Muscle of leg (tissue), 16 donors: ENCODE measurements at places on chromosomes 3 and 15. TPM values are rescaled to one million over a fixed set of nuclear protein-coding genes. Genes with fewer than 3 reads are reported as not detected.

DNA sequence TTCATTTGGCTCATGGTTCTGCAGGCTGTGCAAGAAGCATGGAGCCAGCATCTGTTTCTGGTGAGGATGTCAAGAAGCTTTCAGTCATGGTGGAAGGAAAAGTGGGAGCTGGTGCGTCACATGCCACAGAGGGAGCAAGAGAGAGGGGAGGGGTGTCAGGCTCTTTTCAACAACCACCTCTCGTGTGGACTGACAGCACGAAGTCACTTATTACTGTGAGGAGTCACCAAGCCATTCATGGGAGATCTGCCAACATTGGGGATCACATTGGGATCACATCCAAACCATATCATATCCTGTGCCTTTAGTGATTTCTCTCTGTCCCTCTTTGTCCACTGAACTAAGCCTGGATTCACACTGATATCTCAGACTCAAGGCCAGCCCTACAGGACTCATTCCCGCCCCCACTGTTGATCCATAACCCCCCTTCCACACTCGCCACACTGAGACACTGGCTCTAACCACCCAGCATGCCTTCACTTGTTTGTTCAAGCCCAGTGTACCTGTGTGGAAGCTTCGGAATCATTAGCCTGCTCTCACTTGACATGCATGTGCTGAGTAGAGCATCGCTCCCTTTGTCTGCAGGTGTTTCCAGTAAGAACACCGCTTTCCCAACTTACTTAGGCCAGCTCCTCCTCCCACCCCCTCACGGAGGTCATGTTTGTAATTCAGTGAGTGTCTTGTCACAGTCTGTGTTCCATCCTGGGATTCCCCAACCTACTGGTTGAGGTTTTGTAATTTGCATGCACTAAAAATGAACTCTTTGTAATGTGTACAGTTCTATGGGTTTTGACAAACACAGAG lies 132.2 kb downstream of the KLF13 start:
- peaks cover 6% of the 10 kb centered on the region for H3K4me1 ChIP-seq
- peaks cover 4% of the 10 kb centered on the region for H3K27me3 ChIP-seq
- H3K4me3 ChIP-seq = no peak overlapping the region
- H3K36me3 ChIP-seq = no peaks in the 10 kb centered on the region

- H3K27me3 ChIP-seq = no peaks in the 10 kb centered on the region
- no peak overlapping the region for H3K4me3 ChIP-seq
- H3K36me3 ChIP-seq = no peaks in the 10 kb centered on the region
- DNase-seq = no peak
- H3K4me1 ChIP-seq = no peaks in the 10 kb centered on the region
Measured at GRCh38 chr3:135082706-135083105, 287.6 kb downstream of the EPHB1 start.

GRCh38 chr3:64048631-64049061 lies 25.4 kb upstream of the PSMD6 start:
- H3K27ac ChIP-seq = no peak overlapping the region
- H3K4me3 ChIP-seq = no peak overlapping the region
- H3K27me3 ChIP-seq = no peaks in the 10 kb centered on the region

The APEH gene
- total RNA-seq = 56.6 TPM

DNA sequence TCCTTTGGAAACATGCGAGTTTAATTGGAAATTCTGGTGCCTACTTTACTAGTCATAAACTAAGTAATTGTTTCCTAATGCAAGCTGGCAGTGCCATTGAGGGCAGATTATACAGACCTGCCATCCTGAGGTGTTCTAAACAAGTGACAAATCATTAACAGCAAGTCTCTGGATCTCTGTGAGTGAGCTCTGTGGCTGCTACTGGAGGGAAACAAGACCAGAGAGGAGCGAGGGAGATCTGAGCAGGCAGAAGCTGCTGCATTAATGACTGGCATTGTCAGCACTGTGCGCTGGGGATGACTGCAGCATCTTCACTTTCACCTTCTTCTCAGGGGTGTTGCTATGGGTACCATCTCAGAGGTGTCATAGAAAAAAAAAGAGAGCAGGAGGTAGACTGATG lies 308.4 kb upstream of the DPH6 start:
- H3K36me3 ChIP-seq = no peaks in the 10 kb centered on the region
- H3K27ac ChIP-seq = no peak overlapping the region
- no peak overlapping the region for H3K4me3 ChIP-seq
- no peak for DNase-seq
- H3K4me1 ChIP-seq = no peaks in the 10 kb centered on the region

DNA sequence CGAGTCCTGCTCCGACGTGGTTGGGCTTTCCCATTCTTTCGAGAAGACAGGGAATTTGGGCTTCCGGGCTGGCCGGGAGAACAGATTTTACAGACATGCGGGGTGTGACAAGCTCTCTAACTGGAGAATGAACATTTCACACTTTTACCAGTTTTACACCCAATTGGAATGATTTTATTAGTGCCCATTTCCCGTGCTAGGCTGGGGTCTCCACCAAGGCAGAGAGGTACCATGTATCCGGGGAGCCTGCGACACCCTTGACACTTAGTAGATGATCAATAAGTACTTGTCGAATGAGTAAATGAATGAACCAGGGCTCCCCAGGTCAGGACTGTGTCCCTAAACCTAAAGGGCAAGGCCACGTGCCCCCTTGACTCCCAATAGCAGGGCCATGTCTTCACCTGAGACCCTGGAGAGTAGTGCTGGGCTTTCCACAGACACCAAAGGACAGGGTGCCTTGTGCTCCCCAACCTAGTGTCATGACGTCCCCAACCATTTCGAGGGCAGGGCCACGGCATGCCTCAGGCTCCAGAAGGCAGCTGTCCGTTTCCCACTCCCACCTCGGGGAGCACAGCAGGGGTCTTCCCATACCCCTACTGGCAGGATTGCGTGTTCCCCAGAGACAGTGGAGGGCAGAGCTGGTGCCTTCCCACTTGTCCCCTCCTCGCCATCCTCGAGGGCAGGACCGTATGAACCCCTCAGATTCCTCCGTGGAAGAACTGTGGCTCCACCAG lies 679 bp upstream of the MYD88 start:
- H3K4me3 ChIP-seq = peak overlapping the region; percentile 91
- DNase-seq = peak; percentile 96
- H3K4me1 ChIP-seq = peaks cover 31% of the 10 kb centered on the region

DNA sequence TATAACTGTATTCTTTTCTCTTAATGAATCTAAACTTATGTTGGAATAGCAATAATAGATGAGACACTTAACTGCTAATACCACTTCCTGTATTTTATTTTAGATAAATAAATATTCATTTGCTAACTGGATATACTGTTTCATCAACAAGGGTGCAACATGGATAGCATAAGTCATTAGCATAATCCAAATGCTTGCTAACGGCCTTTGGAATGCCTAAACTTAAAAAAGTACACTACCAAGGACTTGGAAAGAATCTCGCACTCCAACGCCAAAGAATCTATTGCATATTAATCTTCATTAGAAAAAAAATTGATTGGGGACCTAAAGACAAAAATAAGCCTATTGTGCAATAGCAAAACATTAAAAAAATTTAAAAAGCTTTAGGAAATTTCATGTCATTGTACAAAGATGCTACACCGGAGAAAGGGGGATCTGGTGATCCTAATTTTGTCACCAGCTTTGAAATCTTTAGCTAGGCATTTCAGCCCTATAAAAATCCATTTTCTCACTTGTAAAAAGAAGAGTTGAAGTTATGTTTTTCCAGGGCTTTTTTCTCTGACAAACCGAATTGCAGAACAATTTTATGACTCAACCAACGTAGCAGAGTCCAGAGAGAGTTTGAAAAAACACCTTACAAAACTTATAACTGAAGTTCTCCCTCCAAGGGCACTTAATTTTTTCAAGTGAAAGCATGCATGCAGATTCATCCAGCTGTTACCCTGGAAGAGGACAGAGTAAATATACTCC lies 4.1 kb downstream of the VGLL3 start:
- H3K27me3 ChIP-seq = peaks cover 7% of the 10 kb centered on the region
- no peaks in the 10 kb centered on the region for H3K36me3 ChIP-seq
- H3K27ac ChIP-seq = peak overlapping the region; percentile 92
- H3K4me3 ChIP-seq = peak overlapping the region; percentile 4

- H3K27me3 ChIP-seq = no peaks in the 10 kb centered on the region
- DNase-seq = no peak
- peaks cover 12% of the 10 kb centered on the region for H3K4me1 ChIP-seq
- H3K27ac ChIP-seq = no peak overlapping the region
- no peak overlapping the region for H3K4me3 ChIP-seq
Measured at GRCh38 chr3:47476644-47477199, 981 bp upstream of the SCAP start.

DNA sequence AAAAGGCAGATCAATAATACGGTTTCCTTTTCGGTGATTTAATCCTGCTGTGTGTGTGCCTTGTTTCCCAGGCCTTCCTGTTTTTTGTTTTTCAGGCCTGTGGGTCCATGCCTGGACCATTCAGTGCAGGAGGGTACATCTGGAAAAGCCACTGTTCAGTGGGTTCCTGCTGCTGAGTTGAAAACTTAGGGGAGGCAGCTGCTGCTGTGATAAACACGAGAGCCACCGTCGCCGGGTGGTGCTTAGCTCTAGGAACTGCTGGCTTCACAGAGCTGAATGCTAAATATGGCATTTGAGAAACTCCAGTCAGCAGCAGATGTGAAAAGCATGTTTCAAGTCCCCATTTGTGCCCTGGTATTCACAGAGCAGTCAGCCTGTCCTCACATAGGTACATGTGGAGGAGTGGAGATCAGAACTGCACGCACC lies 44.0 kb downstream of the SYNM start:
- H3K27ac ChIP-seq = peak overlapping the region; percentile 4
- peaks cover 10% of the 10 kb centered on the region for H3K4me1 ChIP-seq

The SMCO1 gene
- 1.6 TPM for total RNA-seq

DNA sequence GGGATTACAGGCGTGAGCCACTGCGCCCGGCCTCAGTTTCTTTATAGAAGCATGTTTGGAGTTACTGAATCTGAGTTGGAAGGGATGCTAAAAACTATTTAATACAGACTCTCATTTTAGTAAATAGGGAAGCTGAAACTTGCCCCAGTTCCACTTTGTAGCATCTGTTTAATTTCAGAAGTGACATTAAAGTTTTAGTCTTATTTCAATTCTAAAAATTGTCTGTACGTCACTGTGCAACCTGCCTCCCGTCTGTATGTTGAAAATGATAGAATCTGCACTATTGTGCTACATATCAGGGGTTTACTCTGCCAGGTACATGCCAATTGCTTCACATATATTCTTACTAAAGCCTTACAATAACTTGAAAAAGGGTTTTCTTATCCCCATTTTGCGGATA lies 15.3 kb downstream of the CNOT10 start:
- H3K36me3 ChIP-seq = no peaks in the 10 kb centered on the region
- H3K4me3 ChIP-seq = no peak overlapping the region
- no peaks in the 10 kb centered on the region for H3K4me1 ChIP-seq
- no peak overlapping the region for H3K27ac ChIP-seq
- no peak for DNase-seq

- no peak overlapping the region for H3K27ac ChIP-seq
- peaks cover 2% of the 10 kb centered on the region for H3K4me1 ChIP-seq
- DNase-seq = peak; percentile 91
Measured at GRCh38 chr3:54376939-54377578, 254.7 kb downstream of the CACNA2D3 start.

DNA sequence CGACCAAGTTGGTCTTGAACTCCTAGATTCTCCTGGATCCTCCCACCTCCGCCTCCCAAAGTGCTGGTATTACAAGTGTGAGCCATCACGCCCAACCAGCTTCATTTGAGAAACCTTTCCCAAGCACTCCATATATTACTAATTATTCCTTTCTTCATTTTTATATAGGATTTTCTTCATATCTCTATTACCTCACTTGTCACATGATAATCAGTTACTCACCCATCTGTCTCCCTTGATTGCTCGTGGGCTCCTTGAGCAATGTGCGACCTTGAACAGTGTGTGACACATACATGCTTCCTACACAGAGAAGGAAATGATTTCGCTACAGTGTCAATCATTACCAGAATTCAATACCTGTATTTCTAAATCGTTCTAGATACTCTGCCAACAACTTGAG lies 110.7 kb upstream of the C2CD4B start:
- H3K27me3 ChIP-seq = no peaks in the 10 kb centered on the region
- no peaks in the 10 kb centered on the region for H3K36me3 ChIP-seq
- H3K27ac ChIP-seq = no peak overlapping the region
- DNase-seq = no peak
- no peaks in the 10 kb centered on the region for H3K4me1 ChIP-seq

GRCh38 chr3:76429581-76430177 lies 610.2 kb upstream of the ROBO2 start:
- H3K4me1 ChIP-seq = no peaks in the 10 kb centered on the region
- no peak for DNase-seq
- H3K4me3 ChIP-seq = no peak overlapping the region
- no peaks in the 10 kb centered on the region for H3K36me3 ChIP-seq
- H3K27ac ChIP-seq = no peak overlapping the region

The PAK2 gene
- total RNA-seq = 23.7 TPM

- H3K4me1 ChIP-seq = peaks cover 5% of the 10 kb centered on the region
- H3K36me3 ChIP-seq = no peaks in the 10 kb centered on the region
- DNase-seq = no peak
- no peaks in the 10 kb centered on the region for H3K27me3 ChIP-seq
Measured at GRCh38 chr3:141306276-141306675, 62.0 kb upstream of the ZBTB38 start.

The ITPKA gene
- total RNA-seq = 0.35 TPM

GRCh38 chr15:39919411-39919747 lies 687 bp downstream of the GPR176 start:
- peak; percentile 15 for DNase-seq
- H3K27ac ChIP-seq = no peak overlapping the region
- no peaks in the 10 kb centered on the region for H3K36me3 ChIP-seq
- peaks cover 16% of the 10 kb centered on the region for H3K4me1 ChIP-seq

DNA sequence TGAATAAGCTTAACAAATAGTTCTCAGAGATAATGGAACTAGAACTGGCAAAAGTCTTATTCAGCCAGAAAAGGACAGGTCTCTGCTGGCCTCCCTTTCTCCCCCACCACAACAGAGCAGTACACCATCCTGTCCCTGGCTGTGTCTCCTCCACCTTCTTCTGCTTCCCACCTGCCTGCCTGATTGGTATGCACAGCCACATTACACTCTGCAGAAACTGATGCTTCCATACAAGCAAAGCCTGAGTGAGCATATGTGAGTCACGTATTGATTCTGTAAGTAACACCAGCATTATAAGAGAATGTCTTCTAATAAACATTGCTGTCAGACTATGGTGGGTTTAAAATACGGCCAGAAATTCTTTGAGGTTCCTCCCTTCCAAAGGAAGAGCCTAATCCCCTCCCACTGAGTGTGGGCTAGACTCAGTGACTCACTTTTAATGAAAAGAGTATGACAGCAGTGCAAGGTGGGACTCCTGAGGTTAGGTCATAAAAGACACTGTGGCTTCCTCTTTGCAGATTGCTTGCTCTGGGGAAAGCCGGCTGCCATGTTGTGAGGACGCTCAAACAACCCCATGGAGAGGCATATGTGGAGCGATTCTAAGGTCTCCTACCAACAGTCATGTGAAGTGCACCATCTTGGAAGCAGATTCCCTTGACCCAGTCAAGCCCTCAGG lies 44.4 kb downstream of the ANXA2 start:
- H3K27ac ChIP-seq = no peak overlapping the region
- no peak overlapping the region for H3K4me3 ChIP-seq
- DNase-seq = no peak
- no peaks in the 10 kb centered on the region for H3K27me3 ChIP-seq

GRCh38 chr3:181230258-181230657 lies 240.7 kb upstream of the DNAJC19 start:
- H3K27me3 ChIP-seq = no peaks in the 10 kb centered on the region
- no peak overlapping the region for H3K4me3 ChIP-seq
- no peaks in the 10 kb centered on the region for H3K4me1 ChIP-seq
- no peak overlapping the region for H3K27ac ChIP-seq
- no peak for DNase-seq
- H3K36me3 ChIP-seq = no peaks in the 10 kb centered on the region

GRCh38 chr3:125192190-125193035 lies 20.1 kb downstream of the SLC12A8 start:
- H3K4me3 ChIP-seq = no peak overlapping the region
- no peak overlapping the region for H3K27ac ChIP-seq
- H3K36me3 ChIP-seq = no peaks in the 10 kb centered on the region
- no peaks in the 10 kb centered on the region for H3K4me1 ChIP-seq
- no peak for DNase-seq
- no peaks in the 10 kb centered on the region for H3K27me3 ChIP-seq

The CCR9 gene
- total RNA-seq = 0.09 TPM

The HACL1 gene
- 11.0 TPM for total RNA-seq
